ENCODE measurements at places on chromosomes 11 and 22.

DNA sequence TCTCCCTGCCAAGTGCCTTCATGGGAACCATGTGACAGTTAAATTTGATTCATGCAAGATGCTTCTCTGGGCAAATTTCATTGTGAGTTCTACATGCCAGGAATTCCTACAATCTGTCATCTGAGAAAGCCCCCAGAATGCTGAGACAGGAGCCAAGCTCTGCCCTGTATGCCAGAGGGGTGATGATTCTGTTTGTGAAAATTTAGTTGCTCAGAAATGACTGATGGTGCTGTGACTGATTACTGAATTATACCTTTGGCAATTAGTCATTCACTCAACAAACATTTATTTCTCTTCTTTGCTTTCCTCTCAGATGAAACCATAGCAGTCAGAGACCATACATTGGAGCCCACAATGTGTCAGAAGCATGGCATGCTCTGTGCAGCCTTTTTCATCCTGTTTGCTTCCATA is 69.0 kb upstream of the ZBED5 start:
- DNase-seq = no peak

DNA sequence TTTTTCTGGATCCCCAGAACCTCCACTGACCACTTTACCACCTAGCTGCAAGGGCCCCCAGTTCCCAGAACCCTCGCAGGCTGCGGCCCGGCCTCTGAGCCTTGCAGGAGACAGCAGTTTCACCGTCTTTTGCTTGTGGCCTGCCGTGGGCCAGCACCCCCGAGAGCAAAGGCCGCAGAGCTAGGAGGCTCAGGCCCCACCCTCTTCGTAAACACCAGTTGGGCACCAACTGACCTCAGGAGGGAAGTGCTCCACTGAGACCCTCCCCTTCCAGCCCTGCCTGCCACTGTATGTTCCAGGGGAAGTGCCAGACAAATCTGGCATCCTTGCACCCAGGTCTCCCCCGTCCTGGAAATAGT is 23.4 kb upstream of the CREB3L1 start:
- DNase-seq = no peak

DNA sequence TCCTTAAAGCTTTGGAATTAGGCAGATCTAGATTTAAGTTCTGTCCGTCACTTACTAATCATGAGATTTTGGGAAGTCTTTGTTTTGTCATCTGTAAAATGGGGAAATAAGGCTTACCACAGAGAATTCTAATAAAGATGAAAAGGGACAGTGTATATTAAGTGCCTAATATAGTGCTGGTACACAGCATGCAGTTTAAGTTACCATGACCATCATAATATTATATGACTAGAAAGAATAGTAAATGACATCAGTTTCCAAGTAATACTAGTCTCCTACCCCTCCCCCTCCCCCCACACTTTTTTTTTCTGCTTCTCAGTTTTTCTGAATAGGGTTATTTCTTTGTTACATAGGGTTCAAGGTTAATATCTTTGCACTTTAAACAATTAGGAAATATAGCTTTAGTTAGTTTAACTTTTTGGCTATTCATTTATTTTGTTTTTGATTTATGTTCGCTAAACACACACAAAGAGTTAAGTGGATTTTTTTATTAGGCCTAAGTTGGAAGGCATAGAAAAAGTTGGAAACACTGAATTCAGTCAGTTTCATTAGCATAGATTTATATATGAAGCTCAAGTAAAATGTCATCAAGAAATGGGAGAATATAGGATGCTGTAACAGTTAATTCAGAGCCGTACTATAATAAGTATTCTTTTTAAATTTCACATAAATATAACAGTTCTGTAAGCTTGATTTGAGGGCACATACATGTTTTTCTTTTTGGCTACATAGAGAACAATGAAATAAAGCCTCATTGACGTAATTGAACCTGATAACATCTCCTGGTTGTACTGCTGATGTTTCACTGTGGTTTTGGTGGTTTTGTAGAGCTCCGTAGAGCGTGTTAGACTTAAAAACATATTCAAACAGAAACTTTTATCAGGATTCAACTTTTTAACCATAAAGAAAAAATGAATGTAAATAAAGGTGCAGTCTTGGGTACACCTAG is 121.2 kb downstream of the PDE3B start:
- DNase-seq = no peak

- DNase-seq = no peak
Measured at GRCh38 chr11:22163394-22163797, 29.5 kb upstream of the ANO5 start.

DNA sequence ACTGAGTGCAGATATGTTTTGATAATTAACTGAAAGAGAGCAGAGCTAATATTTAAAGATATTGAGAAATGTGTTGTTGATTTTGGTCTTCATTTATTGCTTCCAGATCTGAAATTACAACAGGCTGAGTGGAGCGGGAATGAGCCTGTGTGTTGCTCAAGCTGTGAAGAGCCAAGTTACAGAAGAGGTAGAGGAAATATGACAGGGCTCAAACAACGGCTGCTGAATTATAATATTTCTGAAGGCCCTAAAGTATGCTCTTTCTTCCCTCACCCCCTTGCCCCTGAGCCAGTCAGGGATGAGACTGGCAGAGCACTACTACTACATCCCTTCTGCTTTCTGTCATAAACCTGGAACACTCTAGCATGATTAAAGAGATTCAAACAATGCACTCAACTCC is 115.6 kb downstream of the FANCF start:
- DNase-seq = no peak

DNA sequence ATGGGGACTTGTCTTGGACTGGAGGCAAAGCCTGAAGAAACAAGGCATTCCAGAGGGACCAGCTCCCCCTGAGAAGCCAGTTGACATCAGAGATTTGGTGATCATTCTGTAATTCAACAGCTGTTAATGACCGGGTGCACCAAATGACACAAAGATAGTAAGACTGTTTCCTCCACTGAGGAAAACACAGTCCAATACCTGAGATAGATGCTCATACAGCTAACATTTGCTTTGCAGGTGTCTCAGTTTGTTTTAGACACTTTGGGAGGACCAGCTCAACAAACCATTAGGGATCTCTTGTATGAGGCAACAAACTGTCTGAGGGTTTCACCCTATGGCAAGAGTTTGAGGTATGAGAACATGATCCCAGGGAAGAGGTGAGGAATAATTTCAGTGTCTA is 237.2 kb upstream of the PLET1 start:
- DNase-seq = no peak

DNA sequence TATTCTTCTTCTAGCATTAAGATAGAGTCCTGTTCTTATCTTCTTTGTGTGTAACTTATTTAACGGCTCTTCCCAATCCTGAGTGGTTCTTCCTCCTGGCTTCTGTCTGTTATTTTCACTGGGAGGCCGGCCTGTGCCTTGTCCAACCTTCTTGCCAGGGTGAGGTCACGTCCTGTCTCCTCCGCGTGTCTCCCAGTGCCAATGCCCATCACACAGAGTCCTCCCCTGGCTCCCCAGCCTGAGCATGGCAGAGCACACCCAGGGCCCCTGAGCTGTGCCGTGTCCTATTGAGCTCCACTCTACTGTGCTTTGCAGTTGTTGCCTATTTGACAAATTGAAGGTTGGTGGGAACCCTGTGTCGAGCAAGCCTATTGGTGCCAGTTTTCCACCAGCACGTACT is 487.3 kb downstream of the BRD1 start:
- no peak for DNase-seq

- DNase-seq = no peak
Measured at GRCh38 chr11:99079576-99079975, 58.8 kb downstream of the CNTN5 start.

DNA sequence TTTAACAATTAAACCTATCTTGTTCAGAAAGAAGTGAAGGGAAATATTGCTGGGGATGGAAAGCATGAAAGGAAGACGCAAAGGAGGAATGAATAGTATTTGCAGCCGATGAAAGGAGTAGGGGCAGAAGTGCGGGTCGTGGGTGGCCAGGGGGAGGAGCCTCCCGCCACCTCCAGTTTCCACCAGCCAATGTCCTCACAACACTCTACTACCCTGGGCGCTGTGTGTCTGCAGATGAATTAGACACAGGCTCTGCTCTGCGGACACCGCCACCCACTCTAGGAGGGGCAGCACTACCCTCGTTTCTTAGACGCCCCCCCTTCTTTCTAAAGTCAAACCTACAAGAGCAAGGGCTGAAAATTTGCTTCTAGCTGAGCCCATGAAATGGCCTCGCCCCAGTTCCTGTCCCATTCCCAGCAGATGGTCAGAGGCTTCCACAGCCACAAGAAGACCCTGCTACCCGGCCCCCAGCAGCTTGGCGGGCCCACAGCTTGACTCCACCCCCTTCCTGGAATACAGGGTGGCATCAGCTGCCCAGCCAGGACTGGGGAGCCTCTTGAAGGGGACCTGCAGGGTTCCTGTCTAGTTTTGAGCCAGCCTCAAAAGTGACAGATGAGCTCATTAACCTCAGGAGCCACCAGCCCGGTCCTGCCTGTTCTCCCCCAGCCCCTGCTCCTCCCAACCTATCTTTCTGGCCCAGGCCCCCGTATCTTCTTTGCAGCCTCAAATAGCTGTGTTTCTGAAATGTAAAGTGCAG is 268.1 kb downstream of the BUD13 start:
- no peak for DNase-seq

GRCh38 chr11:132187814-132188213 is 817.4 kb downstream of the NTM start:
- no peak for DNase-seq

GRCh38 chr11:121351083-121351630 is 58.6 kb downstream of the SC5D start:
- no peak for DNase-seq

DNA sequence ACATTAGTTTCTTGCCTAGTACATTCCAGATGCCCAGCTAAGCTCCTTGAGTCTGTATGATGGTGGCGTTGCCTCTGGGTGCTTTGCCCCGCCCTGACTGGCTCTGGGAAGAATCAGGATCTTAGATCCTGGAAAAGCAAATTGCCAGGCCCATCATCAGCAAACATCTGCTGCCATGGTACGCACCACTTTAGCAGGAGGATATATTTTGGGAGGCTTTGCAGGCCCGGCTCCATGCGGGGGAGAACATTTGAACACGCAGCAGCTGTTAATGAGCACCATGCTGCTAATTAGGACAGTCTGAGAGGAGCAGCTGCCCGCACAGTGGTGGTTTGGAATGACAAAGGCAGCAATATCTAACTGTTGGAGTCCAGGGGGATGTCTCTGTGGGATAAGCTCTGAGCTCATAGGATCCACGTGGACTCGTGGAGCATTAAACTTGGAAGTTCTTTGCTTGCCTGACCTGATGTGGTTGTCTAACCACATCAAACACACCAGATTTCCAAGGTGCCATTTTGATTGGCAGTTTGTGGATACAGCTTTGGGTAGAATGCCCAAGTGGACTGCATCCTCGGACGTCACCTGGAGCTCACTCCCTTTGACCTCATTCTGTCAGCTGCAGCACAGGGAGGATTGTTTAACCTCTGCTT is 217.0 kb upstream of the ZBED5 start:
- DNase-seq = no peak

DNA sequence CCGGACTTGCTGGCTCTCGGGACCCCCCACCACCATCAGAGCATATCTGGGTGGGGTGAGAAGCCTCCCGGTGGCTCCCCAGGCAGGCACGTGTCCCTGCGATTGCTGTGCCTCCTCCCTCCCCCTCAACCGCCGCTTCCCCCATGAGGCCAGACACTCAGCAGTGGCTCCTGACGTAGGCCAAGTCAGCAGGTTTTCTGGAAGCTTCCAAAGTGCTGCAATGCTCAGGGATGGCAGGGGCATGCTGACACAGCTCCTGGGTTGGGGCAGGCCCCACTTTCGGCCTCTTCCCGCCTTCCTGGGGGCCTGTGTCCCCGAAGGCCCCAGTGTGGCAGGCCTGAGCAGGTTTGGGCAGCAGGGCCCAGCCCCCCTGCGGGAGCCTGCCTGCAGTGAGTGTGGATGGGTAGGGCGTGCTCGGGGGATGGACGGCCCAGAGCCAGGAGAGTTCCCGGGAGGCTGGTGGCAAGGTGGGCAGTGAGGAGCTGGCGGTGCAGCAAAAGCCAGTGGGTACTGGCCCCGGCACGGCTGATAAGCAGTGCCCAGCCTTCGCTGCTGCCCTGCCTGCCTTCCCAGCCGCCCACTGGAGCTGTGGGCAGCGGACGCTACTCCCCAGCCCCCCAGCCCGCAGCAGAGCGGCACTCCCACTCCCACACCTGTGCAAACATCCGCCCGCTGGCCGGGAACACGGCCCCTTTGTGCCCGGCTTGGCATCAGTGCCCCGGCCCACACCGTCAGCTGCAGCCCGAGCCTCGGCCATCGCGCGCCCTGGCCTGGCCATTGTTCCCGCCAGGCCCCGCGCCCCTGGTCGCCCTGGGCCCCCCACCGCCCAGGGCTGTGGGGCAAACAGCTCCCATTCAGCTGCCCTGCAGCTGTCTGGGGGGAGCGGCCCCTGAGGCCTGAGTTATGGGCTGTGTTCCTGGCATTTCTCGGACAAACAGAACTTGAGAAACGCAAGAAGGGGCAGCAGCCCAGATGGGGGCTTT is 125.0 kb downstream of the KCNQ1OT1 start:
- DNase-seq = no peak

DNA sequence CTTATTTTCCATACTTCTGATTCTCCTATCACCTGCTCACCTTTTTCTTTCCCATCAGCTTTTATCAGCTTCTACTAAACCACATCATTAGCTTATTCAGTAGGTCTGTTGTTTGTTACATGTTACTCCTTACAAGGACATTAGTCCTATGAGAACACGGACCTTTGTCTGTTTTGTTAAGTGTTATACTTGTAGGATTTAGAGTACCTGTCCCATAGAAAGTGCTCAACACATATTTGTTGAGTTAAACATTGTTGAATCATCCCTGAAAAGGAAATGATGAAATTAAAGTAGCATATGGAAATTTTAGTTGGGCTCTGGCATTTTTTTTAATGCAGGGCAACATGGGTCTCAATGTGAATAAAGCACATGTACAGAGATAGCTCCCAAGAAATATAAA is 222.1 kb upstream of the CARD18 start:
- no peak for DNase-seq

GRCh38 chr11:10634407-10634806 is 59.1 kb downstream of the IRAG1 start:
- no peak for DNase-seq
